ENCODE measurements at places on chromosomes 1 and 21.

DNA sequence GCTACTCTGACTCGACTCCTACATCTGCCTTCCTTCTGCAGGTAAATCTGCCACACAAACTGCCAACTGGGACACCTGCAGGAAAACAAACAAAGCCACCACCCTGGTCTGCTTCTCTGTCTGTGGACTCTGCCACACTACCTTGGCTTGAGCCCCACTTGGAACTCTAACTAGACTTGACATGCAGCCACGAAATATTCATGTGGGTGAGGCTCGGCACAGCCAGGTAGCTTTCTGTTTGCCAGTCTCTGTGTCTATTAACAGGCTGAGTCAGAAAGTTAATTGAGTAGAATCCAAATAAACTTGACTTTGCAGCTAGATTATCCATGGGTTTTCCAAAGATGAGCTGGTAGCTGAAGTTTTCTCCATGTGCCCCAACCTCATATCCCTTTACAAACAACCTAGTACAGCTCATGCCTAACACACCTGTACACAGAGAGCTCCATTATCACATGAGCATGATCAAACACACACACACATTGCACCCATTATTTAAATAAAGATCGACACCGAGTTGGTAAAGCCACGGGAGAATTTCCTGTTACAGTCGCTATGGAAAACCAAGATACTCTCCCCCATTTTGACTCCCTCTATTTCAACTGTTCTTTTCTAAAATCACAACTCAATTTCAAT is 808 bp downstream of the C1orf116 start:
- DNase-seq, result no peak

GRCh38 chr1:21594501-21594900 is 74.7 kb downstream of the RAP1GAP start:
- DNase-seq, result no peak

- DNase-seq, result no peak
These were observed 60.1 kb upstream of the TARBP1 start for GRCh38 chr1:234538930-234539649.

DNA sequence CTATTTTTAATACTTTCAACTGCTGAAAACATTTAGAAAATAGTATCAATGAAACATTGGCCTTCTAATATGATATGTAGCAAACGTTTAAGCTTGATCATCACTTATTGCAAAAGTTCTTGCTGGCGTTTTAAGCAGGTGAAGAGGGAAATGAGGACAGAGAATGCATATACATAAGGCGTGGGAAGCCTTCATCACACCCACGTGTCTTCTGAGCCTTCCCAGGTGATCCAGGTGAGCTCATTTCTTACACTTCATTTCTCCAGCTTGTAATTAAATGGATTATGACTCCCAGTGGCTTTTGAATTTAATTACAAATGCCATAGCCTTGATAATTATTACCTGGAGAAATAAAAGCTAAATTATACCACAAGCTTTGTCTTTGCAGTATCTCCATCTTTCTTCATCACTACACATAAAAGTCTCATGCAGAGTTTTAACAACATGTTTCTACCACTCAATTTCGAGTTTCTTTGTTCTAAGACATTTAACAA is 1973.8 kb downstream of the MRPL39 start:
- DNase-seq, result no peak

All from memory B cell (primary cell).